HS-5 (cell line): ENCODE measurements at places on chromosomes 2 and 18.

- no peak for DNase-seq
Observed at GRCh38 chr2:144570566-144570965, 50.6 kb upstream of the ZEB2 start.

DNA sequence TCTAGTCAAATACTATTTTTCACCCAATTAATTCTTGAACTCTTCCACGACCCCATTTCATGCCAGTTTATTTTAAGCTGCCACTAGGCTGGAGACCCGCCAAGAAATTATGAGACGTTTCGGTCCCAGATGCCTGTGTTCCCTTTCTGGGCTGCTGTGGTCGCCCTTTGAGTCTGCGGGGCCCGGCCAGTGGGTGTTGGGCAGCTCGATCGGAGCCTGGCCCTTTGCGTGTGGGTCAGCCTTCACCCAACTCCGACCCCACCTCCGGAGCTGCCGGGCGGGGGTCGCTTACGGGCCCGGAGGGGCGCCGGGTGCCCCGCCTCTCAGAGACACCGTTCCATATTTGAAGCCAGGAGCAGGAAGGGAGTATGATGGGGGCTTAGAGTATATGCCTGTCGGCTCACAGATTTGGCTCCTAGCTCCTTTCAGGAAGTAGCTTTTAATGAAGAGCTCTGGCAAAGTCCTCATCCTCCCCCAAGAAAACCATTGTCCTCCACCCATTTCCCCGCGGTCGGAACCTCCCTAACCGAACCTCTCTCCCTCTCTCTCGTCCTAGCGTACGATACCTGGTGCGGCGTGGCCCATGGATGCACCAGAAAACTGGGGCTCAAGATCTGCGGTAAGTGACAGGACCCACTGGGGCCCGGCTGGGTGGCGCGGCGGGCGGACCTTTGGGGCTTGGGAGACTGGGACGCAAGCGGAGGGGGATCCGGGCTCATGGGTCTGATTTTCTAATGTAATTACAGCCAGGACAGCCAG lies 5.0 kb downstream of the GAD1 start:
- DNase-seq: no peak

GRCh38 chr2:3683748-3684454 lies 19.5 kb upstream of the DCDC2C start:
- no peak for DNase-seq

- peak; percentile 25 for DNase-seq
Observed at GRCh38 chr2:181904022-181904632, 12.6 kb downstream of the ITPRID2 start.

- DNase-seq: no peak
Observed at GRCh38 chr2:43800894-43801293, 27.1 kb downstream of the DYNC2LI1 start.

DNA sequence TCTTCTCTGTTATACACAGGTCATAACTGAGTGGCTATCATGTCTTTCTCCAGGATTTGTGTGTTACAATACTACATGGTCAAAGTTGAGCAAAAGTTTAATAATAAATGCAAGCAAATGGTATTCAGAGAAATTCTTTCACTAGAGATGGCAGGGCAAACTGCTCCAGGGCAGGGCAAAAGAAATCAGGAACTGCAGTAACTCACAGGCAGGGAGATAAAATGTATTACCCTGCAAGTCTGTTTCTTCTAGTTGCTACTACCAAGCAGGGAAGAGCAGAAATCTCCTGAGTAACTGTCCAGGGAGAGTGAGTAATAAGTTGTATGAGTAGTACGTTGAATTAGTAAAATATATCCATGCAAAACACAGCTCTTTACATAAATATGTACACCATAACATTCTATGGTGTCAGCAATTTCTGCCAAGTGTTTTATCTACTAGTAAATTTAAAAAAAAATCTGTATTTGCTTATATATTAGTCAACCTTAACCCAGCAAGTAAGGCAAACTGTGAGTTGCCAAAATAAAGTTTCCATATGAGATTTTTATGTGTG lies 404.1 kb downstream of the ZEB2 start:
- no peak for DNase-seq
